SJSA1 (cell line): ENCODE measurements at places on chromosomes 3 and 15. TPM values are rescaled to one million over a fixed set of nuclear protein-coding genes. Genes with fewer than 3 reads are reported as not detected.

GRCh38 chr3:141373232-141373631 is 4.9 kb downstream of the ZBTB38 start:
- DNase-seq = no peak

DNA sequence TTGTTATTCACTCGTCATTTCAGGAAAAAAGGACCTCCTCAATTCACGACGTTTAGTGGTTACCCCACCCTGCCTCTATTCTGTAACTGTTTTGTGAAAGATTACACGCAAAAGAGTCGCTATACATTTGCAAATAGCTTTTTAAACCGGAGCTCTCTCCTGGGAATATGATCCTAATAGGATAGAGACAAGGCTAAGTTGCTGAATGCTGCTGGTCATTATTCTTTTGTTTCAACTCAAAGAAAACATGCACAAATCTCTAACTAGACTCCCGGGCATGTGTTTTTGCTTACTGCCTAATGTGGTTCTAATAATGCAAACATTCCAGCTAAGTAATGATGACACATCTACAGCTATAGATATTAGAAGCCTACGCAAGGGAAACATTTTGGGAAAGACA is 214.6 kb upstream of the MDFIC2 start:
- no peak for DNase-seq

- no peak for DNase-seq
These were observed 34.1 kb downstream of the ZNF710 start for GRCh38 chr15:90035095-90035839.

DNA sequence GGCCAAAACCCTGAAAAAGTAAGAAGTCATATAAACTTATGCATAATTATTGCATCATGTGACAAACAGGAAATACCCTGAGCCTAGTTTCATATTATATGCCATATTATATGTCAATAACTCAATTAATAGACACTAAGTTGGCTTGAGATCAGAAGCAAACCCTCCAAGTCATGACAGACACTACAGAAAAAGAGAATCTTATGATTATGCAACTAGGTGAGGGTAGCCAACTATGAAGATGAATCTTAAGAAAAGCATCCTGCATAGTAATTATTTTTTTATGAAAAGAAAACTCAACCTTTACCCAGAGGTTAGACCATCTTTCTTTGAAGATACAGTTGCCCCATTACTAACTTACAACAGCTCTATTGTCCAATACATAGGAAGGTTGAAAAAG is 192.4 kb upstream of the VEPH1 start:
- no peak for DNase-seq

GRCh38 chr15:92077353-92078085 is 224.0 kb downstream of the SLCO3A1 start:
- DNase-seq = peak; percentile 52

DNA sequence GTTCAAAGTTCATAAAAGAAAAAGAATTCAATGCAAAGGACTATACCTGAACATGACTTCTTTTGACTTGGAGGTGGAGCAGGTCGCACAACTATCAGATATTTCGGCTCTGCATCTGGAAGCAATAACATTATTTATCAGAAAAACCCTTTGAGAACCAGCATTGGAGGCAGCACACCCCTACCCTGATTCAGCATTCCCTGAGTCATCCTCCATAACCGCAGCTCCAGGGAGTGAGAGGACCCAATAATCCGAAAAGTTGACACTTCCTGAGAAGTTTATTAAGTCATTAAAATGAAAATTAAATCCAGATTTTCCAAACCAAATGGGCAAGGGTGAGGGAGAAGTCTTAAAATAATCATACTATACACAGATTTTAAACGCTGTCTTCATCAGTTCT is 90.6 kb downstream of the ABI3BP start:
- no peak for DNase-seq

DNA sequence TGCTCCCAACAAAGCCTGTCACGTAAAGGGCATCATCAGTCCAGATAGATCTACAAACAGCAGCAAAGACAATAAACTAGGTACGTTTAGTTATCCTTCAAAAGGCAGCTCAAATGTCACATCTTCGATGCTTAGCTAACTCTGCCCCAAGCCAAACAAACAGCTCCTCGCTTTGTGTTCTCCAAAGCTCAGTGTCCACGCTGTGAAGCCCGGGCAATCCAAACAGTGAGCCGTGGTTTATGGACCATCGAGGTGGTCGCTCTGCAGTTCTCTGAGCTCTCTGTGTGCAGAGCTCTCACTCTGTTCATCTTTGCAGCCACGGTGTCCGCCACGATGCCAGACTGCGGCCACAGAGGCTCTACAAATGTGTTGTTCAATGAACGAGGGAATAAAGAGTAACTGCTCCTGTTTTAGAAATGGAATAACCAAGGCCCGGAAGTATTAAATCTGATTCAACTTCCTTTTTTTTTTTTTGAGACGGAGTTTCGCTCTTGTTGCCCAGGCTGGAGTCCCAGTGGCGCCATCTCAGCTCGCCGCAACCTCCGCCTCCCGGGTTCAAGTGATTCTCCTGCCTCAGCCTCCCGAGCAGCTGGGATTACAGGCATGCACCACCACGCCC is 117.2 kb upstream of the FAM174B start:
- DNase-seq = no peak

DNA sequence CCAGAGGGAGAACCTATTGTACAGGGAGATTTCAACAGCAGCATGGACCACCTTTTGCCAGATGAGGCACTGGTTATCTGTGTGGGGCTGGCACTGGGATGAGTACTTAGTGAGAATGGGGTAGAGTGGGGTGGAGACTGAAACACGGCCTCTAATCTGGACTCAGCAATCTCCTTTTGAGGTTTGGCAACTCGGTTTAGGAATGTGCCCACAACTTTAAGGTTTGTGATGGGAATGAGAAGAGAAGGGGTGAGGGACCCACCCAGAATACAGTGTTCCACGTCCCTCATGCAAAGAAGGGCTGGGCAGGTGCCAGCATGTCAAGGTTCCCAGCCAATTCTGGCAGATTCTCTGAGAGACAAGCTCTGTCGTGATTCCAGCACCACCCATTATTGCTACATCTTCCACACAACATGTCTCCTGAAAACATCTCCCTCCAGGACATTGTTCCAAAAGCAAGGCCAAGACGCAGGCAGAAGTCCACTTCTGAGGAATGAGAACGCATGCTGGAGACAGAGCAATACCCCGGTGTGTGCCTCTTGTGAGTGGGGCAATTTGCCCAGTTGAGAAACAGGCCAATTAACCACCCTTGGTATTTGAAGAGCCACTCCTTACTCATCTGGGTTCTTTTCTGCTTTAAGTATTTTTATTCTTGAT is 37.5 kb upstream of the CCR4 start:
- DNase-seq = no peak

DNA sequence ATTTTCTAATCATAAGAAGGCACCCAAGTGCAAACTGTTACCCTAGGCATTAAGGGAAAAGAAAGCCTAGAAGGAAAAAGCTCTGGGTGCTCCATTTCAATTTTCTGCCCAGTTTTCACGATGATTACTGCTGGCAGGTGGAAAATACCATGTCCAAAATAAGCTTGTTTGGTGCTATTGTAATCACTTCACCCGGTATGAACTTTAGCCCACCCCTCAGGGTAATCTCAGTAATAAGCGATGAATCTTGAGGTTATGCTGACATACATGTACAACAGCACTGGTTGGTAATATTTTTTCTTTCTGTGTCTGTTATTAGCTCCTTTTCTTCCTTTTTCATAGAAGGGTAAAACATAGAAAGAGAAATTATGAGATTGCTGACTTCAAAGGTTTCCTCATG is 88.6 kb upstream of the MEX3B start:
- DNase-seq = no peak

GRCh38 chr3:58685641-58686040 is 19.1 kb upstream of the FAM3D start:
- no peak for DNase-seq

- DNase-seq = peak; percentile 47
These were observed 534 bp downstream of the FRMD5 start for GRCh38 chr15:44194323-44195150.

DNA sequence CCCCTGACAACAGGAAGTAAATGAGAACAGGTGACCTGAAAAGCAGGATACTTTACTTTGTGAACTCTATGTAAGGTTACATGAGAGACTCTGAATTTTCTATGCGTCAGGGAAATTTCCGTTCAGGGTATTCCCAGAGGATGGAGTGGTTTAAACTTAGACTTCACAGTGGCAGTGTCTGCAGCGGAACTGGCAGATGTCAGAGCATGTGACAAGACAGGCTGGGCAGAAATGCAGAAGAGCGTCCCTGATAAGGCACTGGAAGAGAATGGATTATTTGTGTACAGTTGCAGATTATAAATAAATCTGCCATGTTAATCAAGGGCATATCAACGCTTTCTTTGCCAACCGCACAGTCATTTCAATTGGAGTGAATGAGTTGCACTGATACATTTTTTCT is 598.4 kb upstream of the ZNF717 start:
- DNase-seq = no peak

GRCh38 chr3:8201886-8202285 is 299.7 kb upstream of the LMCD1 start:
- DNase-seq = no peak

DNA sequence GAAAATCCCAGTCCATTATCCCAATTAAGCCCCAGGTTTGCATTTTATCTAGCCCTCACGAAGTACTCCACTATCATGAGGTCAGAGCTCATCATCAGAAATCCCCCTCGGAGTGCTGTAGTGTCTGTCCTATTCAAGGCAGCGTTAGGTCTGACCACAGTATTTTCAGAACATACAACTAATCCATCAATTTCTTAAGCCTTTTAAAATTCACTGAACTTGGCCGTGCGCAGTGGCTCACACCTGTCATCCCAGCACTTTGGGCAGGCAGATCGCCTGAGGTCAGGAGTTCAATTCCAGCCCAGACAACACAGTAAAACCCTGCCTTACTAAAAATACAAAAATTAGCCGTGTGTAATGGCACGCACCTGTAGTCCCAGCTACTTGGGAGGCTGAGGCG is 11.9 kb downstream of the VGLL4 start:
- no peak for DNase-seq

GRCh38 chr3:52347716-52348635 is 31.9 kb downstream of the DNAH1 start:
- DNase-seq = no peak

- no peak for DNase-seq
These were observed 140.6 kb downstream of the EEFSEC start for GRCh38 chr3:128293930-128294329.

DNA sequence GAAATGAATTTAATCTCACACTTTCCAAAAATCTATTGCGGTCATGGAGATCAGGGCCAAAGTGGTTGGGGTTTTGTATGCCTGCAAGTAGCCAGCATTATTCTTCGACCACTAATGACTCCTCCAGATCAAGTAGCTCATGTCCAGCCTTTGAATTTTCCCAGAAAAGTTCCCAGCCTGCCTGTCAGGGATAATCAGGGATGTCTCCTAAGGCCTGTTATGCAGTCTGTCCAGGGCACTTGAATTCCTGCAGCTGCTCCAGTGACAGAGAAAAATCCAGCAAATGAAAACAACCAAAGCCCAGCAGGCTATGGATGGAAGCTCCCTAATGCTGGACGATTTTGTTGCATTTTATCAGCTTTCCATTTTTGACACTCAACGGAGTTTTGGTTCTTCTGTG is 215.4 kb downstream of the ADAMTSL3 start:
- DNase-seq = no peak

DNA sequence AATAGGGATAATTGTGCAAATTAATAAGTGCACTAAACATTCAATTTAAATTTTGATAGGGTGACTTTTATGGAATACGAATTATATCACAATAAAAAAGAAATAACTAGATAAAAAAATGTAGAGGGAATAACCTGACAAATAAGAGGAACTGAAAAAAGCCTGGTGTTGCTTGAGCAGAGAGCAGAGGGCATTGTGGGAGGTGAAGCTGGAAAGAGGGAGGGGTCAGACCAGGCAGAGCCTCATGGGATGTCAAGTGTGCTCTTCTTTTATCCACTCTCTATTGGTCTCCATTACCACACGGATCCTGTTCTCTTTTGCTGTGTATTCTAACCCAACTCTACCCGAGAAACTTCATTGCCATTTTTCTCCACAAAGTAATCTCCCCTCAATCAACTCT is 264.0 kb upstream of the CRBN start:
- no peak for DNase-seq

DNA sequence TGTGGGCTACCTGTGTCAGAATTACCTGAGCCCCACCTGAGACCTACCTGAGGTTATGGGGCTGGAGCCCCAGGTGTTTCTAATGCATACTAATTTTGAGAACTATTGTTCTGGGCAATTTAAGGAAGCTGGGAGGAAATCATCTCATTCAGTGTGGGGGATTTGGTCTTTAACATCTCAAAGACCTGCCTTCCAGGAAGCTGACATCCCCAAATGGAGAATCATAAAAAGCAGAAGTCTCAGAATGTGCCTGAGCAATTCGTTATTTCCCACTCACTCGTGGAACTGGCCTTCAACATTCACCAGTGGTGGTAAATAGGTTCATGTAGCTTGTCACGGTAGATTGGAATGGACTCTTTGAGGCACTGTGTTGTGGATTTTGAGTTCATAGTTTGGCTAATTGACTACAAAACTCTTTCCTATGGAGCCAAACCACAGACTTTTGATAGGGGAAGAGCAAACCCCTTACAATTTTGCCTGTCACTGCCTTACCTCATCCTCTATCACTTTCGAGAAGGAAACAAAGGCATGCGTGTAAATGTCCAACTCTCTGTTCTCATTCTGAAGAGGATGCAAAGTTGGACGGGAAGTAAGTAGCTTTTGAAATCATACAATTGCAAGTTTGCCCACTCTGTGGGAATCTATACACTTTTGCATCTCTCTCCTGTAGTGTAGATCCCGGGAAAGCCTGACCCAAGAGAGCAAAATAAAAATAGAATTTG is 521.0 kb upstream of the MDFIC2 start:
- no peak for DNase-seq

DNA sequence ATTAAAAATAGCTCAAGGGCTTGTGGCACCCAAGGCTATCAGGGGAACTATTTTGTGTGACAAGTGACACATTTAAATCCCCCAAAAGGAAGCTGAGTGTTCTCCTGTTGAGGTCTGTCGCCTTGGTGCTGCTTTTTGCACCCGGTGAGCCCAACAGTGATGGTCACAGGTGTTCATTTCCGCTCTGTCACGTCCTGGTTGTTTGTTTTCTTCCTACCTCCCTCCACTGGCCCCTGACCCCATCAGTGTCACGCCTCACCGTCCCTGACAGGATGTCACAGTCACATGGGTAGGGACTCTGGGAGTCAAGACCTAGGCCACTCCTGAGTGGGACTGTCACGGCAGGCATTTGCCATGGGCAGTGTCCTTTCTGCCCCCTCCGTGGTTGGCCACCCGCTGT is 11.2 kb downstream of the SLCO3A1 start:
- DNase-seq = no peak

- DNase-seq = no peak
These were observed 574 bp downstream of the DUOXA1 start for GRCh38 chr15:45128971-45129639.

RNU5B-1 gene
- not detected in 2 replicates for total RNA-seq

HRH1 gene
- total RNA-seq = 15.9 and 21.9 TPM in 2 replicates

C3orf70 gene
- 0.08 TPM in 1 of 2 replicates, not detected in the other for total RNA-seq

MEGF11 gene
- total RNA-seq = 0.03 TPM in 1 of 2 replicates, not detected in the other

ZNF660 gene
- total RNA-seq = 2.6 and 4.3 TPM in 2 replicates

MTFMT gene
- total RNA-seq = 22.1 and 30.4 TPM in 2 replicates

KCNMB2 gene
- not detected in 2 replicates for total RNA-seq

GABRR3 gene
- total RNA-seq = not detected in 2 replicates

GDPGP1 gene
- 2.3 and 4.3 TPM in 2 replicates for total RNA-seq

RYR3 gene
- total RNA-seq = 7.9 and 10.3 TPM in 2 replicates

ALPK3 gene
- 0.03 TPM in 1 of 2 replicates, not detected in the other for total RNA-seq

CKMT1A gene
- not detected in 2 replicates for total RNA-seq

IQCH gene
- 0.31 and 4.5 TPM in 2 replicates for total RNA-seq

SPTBN5 gene
- 0.34 and 0.75 TPM in 2 replicates for total RNA-seq

SPSB4 gene
- 0.05 TPM in 1 of 2 replicates, not detected in the other for total RNA-seq

STAC gene
- total RNA-seq = 24.1 and 29.1 TPM in 2 replicates

NLGN1 gene
- 3.2 and 3.9 TPM in 2 replicates for total RNA-seq

NUSAP1 gene
- total RNA-seq = 175 and 251 TPM in 2 replicates
